Calu3 (cell line): ENCODE measurements at places on chromosomes 5 and 9. TPM values are rescaled to one million over a fixed set of nuclear protein-coding genes. Genes with fewer than 3 reads are reported as not detected.

PCDHGB2 gene
- total RNA-seq: 0.34 and 0.38 TPM in 2 replicates

DNA sequence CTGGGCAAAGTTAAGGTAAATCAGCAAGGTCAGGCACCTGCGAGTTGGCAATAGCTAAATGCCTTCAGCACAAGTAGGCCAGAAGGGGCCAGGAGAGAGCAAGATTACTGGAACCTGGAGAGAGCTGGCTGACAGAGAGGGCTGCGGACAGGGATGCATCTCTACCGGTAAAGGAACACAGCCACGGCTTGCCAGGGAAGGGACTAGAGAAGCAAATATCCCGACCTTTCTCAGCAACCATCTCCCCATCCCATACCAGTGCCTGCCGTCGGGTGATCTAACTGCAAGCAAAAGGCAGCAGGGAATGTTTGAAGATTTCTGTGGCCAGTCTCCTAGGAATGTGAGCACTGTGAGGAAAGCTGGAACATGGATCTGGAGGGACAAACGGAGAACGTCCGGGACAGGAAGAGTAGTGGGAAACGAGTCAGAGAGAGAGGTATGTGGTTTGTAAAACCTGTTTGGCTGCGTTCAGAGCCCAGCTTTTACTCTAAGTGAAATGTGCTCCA lies 15.9 kb upstream of the ABLIM3 start:
- H3K36me3 ChIP-seq: peaks cover 8% of the 10 kb centered on the region
- no peaks in the 10 kb centered on the region for H3K27me3 ChIP-seq
- peak; percentile 76 for DNase-seq
- H3K4me3 ChIP-seq: peak overlapping the region; percentile 62
- H3K27ac ChIP-seq: peak overlapping the region; percentile 74
- peaks cover 65% of the 10 kb centered on the region for H3K4me1 ChIP-seq

- no peaks in the 10 kb centered on the region for H3K27me3 ChIP-seq
- no peaks in the 10 kb centered on the region for H3K36me3 ChIP-seq
- no peak overlapping the region for H3K27ac ChIP-seq
- DNase-seq: no peak
- H3K4me1 ChIP-seq: peaks cover 9% of the 10 kb centered on the region
These were observed 224.0 kb downstream of the NTRK2 start for GRCh38 chr9:84893419-84894128.

DNA sequence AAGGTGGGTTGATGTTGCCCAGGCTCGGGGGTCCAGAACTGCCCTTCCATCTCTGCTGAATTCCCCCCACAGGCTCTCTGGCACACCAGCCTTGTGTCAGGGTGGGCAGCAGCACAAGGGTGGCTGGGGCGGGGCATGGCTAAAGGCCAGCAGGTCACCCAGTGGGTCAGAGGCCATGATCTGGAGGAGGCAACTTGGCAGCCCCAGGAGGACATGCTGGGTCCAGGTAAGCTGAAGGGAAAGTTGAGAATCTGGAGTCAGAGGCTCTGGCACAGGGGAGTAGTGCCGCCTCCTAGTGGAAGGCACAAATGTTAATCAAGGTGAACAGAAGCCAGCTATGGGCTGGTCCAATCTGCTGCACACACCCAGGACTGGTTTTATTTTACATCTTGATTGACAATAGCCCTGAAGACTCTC lies 6.2 kb downstream of the TMEM8B start:
- H3K4me1 ChIP-seq: peaks cover 24% of the 10 kb centered on the region
- peaks cover 5% of the 10 kb centered on the region for H3K36me3 ChIP-seq
- H3K27me3 ChIP-seq: peaks cover 17% of the 10 kb centered on the region
- no peak for DNase-seq

DNA sequence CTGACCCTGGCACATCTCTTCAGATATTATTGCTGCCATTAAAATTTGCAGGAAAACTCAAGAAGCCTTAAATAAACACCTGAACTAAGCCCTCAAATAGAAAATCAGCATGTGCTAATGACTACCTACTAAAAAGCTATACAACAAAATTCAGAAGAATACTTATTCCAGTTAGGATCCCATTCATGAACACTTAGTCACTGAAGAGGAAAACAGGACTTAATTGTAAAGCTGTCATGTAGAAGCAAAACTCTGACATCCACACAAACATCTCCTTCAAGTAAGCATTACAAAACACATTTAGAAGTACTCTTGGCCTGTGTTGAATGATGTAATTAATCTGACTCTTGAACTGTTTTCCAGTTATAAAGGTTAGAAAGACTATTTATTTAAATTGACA lies 19.9 kb downstream of the ELL2 start:
- peaks cover 23% of the 10 kb centered on the region for H3K4me1 ChIP-seq
- no peak overlapping the region for H3K27ac ChIP-seq
- no peak for DNase-seq
- H3K4me3 ChIP-seq: no peak overlapping the region
- no peaks in the 10 kb centered on the region for H3K27me3 ChIP-seq

ZNF454 gene
- not detected in 2 replicates for total RNA-seq
